Right renal cortex interstitium (tissue), 3 donors: ENCODE measurements at places on chromosomes 4 and X. TPM values are rescaled to one million over a fixed set of nuclear protein-coding genes. Genes with fewer than 3 reads are reported as not detected.

The IGBP1 gene
- polyA plus RNA-seq, result 117 TPM

The ZNF280C gene
- polyA plus RNA-seq, result 6.6 TPM

The CFI gene
- 76.2 TPM for polyA plus RNA-seq

The SSX4B gene
- not detected for polyA plus RNA-seq

The NOX1 gene
- polyA plus RNA-seq, result 0.33 TPM

The CXCL1 gene
- 0.67 TPM for polyA plus RNA-seq

The ADAM29 gene
- not detected for polyA plus RNA-seq

The GC gene
- 0.62 TPM for polyA plus RNA-seq

The CTAG1B gene
- not detected for polyA plus RNA-seq

The LINC00632 gene
- 5.4 TPM for polyA plus RNA-seq

The COX18 gene
- 16.9 TPM for polyA plus RNA-seq

The CFP gene
- polyA plus RNA-seq, result 0.68 TPM
